ENCODE measurements at places on chromosomes 4 and X.
A peak's percentile ranks its signal among the peaks of the same experiment; 100 is the strongest.

DNA sequence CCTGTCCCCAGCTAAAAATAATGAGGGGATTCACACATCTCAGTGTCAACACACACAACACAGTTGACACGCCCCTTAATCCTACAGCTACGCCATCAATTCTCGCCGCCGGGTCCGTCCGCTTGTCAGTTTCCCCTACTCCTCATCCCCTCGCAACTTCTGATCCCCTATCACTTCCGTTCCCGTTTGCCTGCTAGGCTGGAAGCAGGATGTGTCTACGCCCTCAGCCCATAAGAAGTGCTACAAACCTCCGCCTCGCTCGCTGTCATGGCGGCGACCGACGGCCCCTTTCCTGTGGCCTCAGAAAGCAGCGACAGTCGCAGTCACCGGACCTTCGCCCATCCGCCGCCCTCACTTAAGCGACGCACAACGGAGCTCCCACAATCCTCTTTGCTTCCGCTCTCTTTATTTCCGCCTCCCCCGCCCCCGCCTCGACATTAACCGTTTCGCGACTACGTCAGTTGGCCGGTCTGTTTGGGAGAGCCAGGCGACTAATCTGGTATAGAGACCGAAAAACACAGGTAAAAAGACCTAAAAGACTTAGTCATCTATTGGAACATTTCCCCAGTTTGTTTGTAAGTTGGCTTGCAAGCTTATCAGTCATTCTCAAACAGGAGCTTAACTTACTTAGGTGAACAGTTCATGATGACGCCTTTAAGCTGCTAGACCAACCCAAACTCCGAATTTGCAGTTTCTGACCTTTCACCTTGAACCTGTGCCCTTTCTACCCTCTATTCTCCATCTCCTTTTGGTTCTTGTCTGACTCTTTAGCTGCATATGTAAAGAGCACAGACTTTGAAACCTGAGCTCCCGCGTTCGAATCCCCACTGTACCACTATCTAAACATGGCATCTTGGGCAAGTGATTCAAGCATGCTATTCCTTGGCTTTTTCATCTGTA, at the start of gene SLC25A53:
SLC25A53 (minus strand) TSS at position 380 of the 900 bp plus-strand sequence. CDS start 51,752 bp downstream, outside the sequence.
- peak; percentile 90 for DNase-seq

DNA sequence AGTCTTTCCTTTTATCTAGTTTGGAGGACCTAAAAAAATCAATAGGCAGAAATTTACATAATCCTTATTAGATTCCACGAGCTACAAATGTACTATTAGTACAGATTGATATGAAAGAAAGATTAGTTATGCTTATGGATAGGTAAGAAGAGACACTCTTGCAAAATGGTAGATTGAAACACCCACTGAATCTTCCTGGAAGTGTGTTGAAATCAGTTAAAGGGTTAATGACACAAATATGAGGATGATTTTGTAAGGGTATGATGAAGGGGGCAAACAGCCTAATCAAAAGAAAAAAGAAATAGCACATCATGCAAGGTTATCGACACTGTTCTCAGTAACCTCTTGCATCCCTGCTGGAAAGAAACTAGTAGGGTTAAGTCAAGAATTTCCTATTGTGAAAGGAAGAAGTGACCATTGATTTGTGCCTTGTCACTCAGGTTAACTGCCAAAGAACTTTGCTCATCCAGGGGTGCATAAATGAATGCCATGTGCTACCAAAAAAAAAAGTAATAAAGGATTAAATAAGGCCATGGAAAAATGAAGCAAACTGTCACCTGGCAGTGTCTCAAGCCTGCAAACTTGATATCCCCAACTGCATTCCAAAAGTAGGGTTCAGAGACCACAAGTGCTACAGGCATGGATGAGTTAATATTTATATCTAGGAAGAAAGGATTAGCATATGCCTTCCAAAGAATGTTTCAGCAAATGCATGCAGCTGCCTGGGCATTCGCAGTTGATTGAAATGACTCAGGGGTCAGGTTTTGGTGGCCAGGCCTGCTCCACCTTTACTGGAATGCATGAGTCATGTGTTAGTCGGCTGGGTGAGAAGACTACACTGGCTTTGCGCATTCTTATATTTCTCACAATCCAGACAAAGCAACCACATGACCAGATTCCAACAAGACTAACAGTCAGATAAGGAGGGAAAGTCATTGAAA, 78.3 kb upstream of the ATXN3L start:
- DNase-seq, result peak; percentile 76

DNA sequence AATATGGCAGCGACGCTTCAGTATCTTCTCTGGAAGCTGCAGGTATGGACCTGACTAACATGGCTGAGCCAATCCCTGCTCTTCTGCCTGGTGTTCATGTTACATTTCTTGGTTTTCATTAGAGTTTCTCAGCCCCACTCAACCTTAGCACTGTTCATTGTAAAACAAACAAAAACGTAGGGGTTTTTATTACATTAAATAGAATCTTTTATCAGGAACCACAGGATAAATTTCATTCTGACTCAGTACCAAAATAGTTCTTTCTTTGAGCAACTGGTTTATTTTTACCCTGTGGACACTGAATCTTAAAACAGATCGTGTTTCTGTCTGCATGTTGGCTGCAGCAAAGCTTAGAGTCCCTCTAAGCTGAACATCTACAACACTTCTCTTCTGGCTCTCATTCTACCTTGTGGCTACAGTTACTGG, 27.1 kb downstream of the FHIP1A start:
- DNase-seq, result no peak

DNA sequence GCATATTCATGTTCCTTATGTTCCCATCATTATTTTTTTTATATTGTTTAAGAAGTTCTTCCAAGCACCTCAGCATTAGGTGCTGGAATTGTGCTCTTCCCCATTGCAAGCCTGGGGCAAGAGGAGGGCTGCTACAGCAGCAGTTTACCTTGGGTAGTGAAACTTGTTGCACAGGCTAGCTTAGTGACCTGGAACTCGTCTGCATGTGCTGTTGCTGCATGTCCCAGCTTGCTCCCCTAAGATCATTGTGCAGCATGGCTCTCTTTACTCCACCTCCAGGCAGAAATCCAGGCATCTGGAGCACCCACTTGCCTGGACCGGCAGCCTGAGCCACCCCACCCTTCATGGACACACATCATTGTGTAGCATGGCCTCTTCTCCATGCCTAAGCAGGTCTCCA, 776.0 kb downstream of the GLUD2 start:
- DNase-seq, result no peak

DNA sequence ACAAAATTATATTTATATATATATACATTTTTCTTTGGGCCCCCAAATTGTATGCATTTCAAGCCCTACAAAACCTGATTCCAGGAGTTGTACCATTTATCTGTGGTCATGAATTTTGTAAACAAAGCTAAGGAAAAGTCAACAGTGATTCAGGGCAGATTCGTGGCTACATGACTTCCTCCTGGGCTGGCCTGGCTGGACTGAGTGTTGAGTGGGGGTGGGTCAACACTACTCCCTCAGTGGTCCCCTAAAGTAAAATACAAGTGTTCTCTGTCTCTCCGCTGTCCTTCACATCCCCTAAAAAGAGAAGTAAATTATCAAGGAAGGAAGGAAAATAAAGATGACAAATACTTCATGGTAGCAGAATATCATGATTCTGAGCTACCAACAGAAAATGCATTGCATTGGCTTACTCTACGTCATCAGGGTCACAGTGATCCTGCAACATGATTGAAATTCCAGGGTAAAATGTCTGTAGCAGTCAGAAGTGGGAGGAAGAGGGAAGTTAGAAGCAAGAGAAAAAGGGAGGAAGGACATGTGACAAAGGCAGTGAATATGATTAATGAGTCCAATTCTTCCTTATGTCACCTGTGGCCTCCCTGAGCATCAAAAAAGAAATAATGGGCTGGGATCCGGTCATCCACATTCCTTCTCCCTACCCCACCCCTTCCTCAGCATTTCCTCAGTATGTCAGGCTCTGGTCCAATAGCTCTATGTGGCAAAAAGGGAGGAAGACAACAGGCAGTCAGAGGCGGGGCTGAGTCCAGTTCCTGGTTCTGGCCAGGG, 42.4 kb upstream of the MYOZ2 start:
- DNase-seq, result no peak

GRCh38 chrX:154717824-154718223, 33.1 kb downstream of the GAB3 start:
- no peak for DNase-seq

GRCh38 chr4:10701161-10701560, 16.6 kb upstream of the CLNK start:
- DNase-seq, result no peak

- DNase-seq, result no peak
These were observed 155.9 kb upstream of the MAOA start for GRCh38 chrX:43500246-43500645.

DNA sequence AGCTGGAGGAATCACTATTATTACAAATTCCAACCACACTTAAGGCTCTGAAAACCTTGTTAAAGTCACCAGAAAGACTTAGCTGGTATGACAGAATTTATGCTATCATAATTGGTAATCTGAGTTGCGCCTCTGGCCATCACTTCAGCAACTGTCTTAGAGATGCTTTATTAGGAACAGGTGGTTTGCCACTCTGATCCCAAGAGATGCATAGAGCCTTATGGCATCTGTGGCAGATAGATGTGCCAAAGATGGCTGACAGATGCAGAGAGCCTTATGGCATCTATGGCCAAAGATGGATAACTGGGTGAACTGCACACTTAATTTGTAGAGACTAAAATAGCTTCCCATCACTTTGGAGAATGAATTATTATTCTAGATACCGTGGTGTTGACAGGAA, 32.3 kb upstream of the PLAC8 start:
- DNase-seq, result no peak

GRCh38 chr4:7759216-7759615, 180.4 kb downstream of the AFAP1 start:
- DNase-seq, result no peak

Measured in aorta (tissue), 5 donors.